ENCODE measurements at places on chromosomes 1 and 21. TPM values are rescaled to one million over a fixed set of nuclear protein-coding genes. Genes with fewer than 3 reads are reported as not detected.

The GBP7 gene
- total RNA-seq = not detected

The NR1I3 gene
- total RNA-seq = not detected

The RIPPLY3 gene
- total RNA-seq = 0.16 TPM

The PLA2G4A gene
- 7.0 TPM for total RNA-seq

The EBNA1BP2 gene
- total RNA-seq = 33.5 TPM

The RPTN gene
- not detected for total RNA-seq

The PHF13 gene
- 15.6 TPM for total RNA-seq

The SLC30A2 gene
- total RNA-seq = not detected

The PPFIA4 gene
- total RNA-seq = 14.5 TPM

The CACHD1 gene
- total RNA-seq = 30.4 TPM

The EIF4G3 gene
- 47.2 TPM for total RNA-seq

The FALEC gene
- total RNA-seq = not detected

The PPIAL4G gene
- not detected for total RNA-seq

The S100A16 gene
- 225 TPM for total RNA-seq

The GJA8 gene
- total RNA-seq = not detected

The PPP2R5A gene
- total RNA-seq = 39.8 TPM

The SMPDL3B gene
- not detected for total RNA-seq

The DMRTA2 gene
- total RNA-seq = not detected

The TLR5 gene
- total RNA-seq = 0.81 TPM

The LORICRIN gene
- total RNA-seq = not detected

The S100A8 gene
- not detected for total RNA-seq

The DCDC2B gene
- total RNA-seq = not detected

The CD1D gene
- total RNA-seq = not detected

The SLC9C2 gene
- not detected for total RNA-seq

The C1orf210 gene
- not detected for total RNA-seq

The C1QC gene
- total RNA-seq = not detected

The DNMT3L gene
- total RNA-seq = not detected

The GIPC2 gene
- under 0.01 TPM for total RNA-seq

The SOD1 gene
- total RNA-seq = 120 TPM

All from hair follicle dermal papilla cell (primary cell).